ENCODE measurements at places on chromosomes 7 and 10.

GRCh38 chr7:22980422-22980821, 33.5 kb downstream of the HYCC1 start:
- DNase-seq = peak; percentile 88

- DNase-seq = no peak
Observed at GRCh38 chr10:66941491-66941890, 15.7 kb downstream of the LRRTM3 start.

DNA sequence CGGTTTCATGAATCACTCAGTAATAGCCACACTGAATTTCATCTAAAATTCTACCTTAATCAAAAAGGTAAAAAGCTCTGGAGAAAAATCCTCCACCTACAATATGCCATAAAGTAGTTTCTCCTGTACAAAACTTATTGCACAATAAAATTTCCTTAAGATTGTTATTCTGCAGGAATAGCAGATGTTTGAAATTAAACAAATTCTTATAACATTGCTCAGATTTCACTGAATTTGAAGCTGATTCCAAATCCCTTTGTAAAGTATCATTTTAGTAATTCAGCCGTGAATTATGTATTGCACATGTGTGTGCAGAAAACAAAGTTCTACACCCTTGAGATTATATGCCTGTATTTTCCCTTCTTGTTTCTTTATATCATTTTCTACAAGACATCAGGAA, 123.8 kb downstream of the AMPH start:
- no peak for DNase-seq

GRCh38 chr7:10128748-10129147, 844.9 kb upstream of the PHF14 start:
- no peak for DNase-seq

GRCh38 chr7:45524445-45524844, 49.7 kb upstream of the ADCY1 start:
- DNase-seq = no peak

- peak; percentile 43 for DNase-seq
Observed at GRCh38 chr7:64183126-64183742, 23.8 kb upstream of the ZNF735 start.

DNA sequence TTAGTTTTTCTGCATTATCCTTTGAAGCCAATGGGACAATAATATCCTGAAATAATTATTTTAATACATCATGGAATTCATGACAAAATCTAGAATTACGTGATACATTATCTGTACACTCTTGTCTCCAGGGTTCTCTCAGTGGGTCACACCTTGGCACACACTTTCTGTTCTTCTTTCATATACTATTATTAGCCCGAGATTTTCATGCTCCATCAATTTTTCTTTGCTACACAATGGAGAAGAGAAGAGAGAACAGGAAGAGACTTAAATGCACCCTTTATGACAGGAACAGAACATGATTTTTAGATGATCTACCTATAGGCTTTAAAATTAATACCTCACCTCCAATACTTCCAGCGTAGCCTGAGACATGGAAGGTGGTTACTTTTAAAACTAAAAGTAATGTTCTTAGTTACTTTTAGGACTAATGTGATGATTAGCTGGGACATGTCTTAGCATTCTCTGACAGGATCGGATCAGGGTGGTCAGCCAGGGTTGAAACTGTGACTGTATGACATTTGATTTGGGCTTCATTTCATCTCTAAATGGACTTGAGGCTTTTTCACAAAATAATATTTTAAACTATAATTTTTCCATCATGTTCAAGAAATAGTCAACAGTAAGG, 148.2 kb upstream of the WNT16 start:
- DNase-seq = no peak

GRCh38 chr7:38825721-38826440, 83.1 kb downstream of the VPS41 start:
- no peak for DNase-seq

DNA sequence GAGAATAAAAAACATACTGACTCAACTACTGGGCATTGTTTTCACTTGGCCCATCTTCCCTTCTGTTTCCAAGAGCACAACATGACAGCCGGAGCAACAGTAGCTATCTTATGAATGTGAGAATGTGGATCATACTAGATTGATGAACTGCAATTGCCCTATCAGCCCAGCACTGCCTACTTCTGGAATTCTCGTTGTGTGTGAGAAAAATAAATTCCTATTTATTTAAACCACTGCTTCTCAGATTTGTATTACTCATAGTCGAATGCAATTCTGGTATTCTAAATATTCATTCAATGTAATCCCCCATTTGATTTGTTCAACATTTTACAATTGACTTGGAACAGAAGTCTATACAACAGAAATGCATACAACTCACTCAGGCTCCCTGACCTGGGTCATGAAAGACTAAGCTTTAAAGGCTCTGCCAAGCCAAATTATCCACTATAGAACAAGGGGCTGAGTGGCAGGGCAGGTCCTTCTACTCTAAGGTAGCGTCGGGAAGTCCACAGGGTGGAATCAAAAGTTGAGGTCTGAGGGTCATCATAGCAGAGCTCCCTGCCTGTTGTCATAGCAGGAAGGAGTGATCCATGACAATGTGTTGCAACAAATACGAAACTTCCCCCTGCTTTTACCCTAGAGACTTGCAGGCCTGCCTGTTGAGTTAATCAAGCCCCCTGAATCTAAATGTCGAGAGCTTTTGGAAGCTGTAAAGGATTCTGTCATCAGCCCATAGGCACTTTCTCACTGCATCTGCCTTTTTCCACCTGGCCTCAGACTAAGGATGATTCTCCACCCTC, 12.4 kb upstream of the JAZF1 start:
- no peak for DNase-seq

DNA sequence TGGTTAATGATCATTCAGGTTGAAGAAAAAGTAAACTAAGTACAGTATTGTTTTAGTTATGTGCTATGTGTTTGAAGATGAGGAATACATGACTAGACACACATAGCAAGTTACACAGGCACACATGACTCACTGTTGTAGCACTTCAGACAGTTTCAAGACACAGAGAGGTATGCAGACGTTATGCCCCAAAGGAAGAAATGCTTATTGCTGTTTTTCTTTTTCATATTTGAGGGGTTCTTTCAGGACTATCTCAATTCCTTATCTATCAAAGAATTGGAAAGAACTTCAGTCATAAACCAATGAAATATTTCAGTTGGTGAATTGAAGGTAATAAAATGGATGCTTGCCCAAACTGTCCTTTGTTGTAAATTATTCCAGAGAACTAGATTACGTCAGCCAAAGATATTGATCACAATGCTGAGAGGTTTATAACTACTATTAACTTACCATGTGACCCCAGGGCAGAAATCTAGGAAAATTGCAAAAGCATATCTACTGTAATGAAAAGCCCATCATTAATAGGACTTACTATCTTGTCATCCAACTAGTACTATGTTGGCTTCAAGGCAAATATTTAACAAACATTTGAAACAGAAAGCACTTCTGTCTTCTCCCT, 61.2 kb upstream of the CAPZA2 start:
- DNase-seq = peak; percentile 57

GRCh38 chr7:26443006-26443405, 151.3 kb downstream of the SNX10 start:
- no peak for DNase-seq

- DNase-seq = no peak
Observed at GRCh38 chr10:53387562-53387961, 615.0 kb upstream of the MBL2 start.

DNA sequence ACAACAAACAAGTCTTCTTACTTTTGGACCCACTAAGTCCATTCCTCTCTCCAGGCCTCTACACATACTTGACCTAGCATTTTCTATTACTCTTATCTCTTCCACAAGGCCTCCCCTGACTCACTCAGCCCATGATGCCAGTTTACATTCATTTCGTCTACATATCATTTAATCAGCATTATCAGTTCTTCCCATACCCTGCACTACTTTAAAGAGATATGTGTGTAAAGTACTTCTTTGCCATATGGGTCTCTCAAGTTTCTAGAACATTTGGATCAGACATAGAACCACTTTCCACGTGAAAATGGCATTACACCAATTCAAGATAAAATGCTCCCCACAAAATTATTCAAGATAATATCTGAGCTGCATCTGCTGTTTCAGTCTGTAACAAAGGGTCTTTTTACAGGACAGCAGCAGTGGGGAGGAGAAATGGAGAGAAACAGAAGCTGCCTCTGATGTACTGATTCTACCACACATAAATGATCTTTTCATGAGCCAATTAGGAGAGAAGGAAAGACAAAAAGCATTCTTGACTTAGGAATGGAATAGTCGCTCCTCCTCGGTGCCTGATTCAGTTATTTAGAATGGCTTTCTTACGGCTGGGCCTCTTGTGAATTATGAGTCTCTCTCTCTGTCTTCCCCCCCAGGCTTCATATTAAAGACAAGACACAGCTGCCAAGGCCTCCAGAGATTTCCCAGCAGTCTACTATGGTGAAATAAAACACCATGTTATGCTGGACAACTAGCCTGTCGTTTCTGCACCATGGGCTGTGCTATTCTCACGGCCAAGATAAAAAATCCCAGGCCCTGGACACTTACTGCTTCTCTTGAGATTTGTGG, 46.9 kb upstream of the SEPTIN7 start:
- DNase-seq = no peak

DNA sequence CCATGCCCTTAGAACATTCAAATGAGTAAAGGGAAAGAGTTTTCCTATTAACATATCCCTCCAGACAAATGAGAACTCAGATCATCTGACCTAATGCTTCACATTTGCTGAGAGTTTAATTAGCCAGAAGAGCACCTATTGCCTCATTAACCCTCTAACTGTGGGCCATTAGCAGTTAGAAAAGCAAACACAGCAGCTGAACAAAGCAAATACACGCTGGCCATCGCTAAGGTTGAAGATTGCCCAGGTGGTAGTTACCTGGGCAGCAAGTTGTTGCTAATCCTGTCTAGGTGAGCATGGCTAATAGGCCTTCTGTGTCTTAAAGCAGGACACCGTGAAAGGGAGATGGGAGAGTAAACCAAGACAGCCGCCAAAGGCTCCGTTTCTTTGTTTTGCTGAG, 49.9 kb upstream of the UCN3 start:
- DNase-seq = no peak

DNA sequence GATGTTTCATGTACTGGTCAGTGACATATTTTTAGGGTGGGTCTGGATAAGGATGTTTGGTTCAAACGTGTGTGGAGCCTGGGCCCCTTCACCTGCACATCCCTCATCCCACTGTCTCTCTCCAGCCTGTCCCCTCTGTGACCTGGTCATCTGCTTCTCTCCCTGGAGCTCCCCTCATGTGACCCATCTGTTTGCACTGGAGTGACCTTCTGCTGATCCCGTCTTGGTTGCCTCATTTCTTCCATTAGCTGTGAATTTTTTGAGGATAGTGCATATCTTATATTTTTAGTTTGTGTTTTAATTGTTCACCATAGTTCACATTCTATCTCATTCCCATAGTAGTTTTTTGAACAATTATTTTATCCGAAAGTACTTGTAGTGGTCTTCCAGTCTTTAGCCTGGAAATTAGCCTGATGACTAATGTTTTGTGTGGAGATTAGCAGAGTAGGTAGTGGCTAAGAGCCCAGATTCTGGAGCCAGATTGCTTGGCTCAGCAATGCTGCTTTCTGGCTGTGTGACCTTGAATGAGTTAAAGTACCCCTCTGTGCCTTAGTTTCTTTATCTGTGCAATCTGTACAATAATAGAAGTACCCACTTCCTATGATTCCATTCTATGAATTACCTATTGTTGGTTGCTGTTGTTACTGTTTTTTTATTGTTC, 224.5 kb downstream of the LRMDA start:
- DNase-seq = no peak

GRCh38 chr10:76542307-76542930, 1095.2 kb downstream of the KCNMA1 start:
- DNase-seq = no peak

DNA sequence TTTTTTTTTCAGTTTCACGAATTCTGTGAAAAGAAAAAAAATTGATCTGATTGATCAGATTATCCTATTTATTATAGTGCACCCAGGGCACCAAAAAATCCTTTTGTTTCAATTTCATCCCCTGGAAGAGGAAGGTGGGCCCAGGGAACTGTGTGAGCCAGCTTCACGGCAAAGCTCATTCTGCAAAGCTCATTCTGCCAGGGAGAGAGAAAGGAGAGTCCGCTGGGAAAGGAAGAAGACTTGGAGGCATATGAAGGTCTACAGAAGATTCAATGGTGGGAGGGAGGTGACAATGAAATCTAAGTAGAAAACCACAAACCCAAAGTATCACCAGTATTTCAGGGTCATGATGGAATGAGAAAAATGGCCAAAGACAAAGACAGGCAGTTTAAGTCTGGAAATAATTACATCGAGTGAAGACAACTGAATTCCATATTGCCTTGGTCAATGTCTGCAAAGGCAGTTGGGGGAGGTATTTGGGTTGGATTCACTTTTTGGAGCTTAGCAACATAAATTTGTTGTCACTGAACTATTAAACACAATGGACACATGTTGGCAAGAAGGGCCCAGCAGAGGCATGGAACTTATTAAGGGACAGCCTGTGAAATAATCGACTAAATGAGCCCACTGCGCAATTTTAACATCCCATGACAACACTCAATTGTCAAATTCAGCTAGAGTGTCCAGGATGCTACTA, 587.8 kb upstream of the MKI67 start:
- DNase-seq = no peak

GRCh38 chr7:108086546-108086945, 43.6 kb downstream of the LAMB4 start:
- no peak for DNase-seq

GRCh38 chr7:98493030-98493778, 92.3 kb upstream of the BAIAP2L1 start:
- DNase-seq = no peak

DNA sequence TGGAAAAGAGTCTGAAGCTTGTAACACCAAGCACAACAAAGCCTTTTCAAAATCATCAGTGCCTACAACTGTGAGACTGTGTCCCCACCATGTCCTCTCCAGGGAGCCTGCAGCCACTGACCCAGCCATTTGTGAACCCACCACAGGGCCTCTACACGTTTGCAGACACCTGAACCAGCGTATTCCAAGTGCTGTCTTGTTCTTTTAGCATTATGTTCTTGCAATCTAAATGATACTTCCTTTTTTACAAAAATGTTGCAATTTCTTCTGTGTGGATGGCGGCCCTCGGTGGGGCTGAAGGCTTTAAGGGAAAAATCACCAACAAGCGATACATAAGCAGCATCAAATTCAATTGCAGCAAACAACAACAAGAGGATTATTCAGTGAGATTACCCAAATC, 403.2 kb upstream of the MGMT start:
- no peak for DNase-seq

- DNase-seq = no peak
Observed at GRCh38 chr7:87935384-87935706, 1.3 kb downstream of the ADAM22 start.

DNA sequence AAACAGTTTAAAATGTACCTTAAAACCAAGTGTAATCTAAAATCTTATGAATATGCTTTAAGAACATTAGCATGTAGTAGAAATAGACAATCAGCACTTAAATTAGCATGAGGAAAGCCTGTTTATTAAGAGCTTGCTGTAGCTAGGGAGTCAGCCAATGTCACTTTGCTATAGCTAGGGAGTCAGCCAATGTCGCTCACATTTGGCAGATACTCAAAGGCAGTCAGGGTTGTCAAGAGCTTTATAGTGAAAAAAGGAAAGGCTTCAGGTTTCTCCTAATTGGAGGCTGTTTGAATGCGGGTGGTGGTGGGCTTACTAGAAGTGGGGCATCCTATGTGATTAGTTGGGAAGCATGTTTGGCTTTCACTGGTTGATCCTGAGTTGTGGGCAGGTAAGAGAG, 226.2 kb upstream of the DGKB start:
- DNase-seq = no peak

GRCh38 chr10:21452203-21452602, 73.3 kb downstream of the SKIDA1 start:
- no peak for DNase-seq
